ENCODE measurements at places on chromosomes 7 and 10. TPM values are rescaled to one million over a fixed set of nuclear protein-coding genes. Genes with fewer than 3 reads are reported as not detected.
A peak's percentile ranks its signal among the peaks of the same experiment; 100 is the strongest.

- peak; percentile 44 for DNase-seq
Measured at GRCh38 chr10:114087255-114087654, 43.6 kb downstream of the ADRB1 start.

GRCh38 chr10:95260909-95261552, 29.8 kb downstream of the PDLIM1 start:
- DNase-seq: no peak

DNA sequence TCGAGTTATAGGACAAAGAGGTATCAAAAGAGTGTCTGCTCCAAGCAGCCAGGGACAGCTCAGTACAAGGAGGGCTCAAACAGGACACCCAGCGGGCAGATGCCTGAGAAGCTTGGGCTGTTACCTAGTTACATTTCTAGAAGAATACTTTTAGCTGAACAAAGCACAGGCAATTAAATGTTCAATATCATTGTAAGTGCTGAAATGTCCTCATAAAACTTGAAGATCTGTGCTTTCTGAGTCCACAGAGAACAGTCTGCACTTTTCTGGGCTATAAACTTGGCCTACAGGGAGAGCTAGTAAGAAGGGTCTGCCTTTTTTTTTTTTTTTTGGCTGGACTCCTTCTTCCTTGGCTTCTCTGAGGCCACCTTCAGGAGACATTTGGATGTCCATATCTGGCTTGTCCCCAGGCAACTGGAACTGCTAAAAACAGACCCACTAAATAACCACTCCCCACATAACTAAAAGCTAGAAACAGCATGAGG, 123.2 kb downstream of the SLC16A9 start:
- peak; percentile 9 for DNase-seq

- DNase-seq: peak; percentile 89
Measured at GRCh38 chr10:126663880-126664279, 6.6 kb downstream of the C10orf90 start.

FAM20C gene
- total RNA-seq: not detected

TMEM26 gene
- total RNA-seq: not detected

CNNM1 gene
- total RNA-seq: 0.03 TPM

CYP3A7 gene
- total RNA-seq: not detected

NEUROG3 gene
- total RNA-seq: not detected

GRID2IP gene
- not detected for total RNA-seq
